ENCODE measurements at places on chromosomes 5 and 9.
A peak's percentile ranks its signal among the peaks of the same experiment; 100 is the strongest.

GRCh38 chr5:71938895-71939294 lies 168.4 kb upstream of the MAP1B start:
- DNase-seq, result no peak

DNA sequence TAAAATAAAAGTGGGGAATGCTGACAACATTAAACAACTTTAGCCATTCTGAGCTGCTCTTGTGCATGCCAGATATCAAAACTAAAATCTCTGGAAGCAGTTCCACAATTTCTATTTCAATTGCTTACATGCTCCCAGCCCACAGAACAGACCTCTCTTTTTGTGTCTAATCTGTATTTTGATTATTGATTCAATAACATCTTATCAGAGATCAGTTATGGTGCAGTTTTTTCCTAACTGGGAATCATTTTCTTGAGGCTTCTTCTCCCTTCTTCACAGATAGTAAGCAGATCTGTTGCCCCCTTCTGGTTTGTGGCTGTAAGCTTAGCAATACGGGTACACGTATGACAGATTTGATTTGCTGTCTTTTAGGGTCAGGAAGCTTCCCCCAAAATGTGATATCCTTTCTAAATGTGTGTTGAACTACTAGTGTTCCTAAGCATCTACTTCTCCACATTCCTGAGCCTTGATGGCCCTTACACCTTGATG lies 39.4 kb downstream of the MRPS27 start:
- peak; percentile 44 for DNase-seq

GRCh38 chr9:4246969-4247368 lies 52.9 kb downstream of the GLIS3 start:
- DNase-seq, result no peak

GRCh38 chr9:132002643-132003318 lies 76.9 kb downstream of the MED27 start:
- no peak for DNase-seq

- DNase-seq, result no peak
These were observed 66.4 kb downstream of the SETX start for GRCh38 chr9:132288361-132288760.

DNA sequence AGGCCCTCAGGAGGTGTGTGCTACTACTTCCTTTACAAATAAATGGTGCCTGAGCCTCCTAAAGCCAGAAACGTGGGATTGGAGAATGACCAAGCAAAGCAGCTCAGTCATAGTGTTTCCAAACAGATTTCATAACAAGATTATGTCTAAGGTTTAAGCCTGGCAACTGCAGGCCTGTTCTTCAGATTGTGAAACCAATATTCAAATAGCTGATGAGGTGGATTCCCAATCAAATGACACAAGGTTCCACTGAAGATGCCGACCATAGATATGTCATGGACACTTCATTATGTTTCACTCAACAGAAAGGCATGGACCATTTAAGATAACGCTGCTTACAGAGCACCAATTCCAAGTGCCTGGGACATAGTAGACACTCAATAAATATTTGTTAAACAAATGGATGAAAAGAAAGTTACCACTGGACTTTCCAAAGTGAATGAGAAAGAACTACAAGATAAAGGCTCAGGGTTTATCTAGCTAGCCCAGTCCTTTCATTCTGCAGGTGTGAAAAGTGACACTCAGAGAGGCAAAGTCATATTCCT lies 189.5 kb downstream of the ACTL7B start:
- no peak for DNase-seq

DNA sequence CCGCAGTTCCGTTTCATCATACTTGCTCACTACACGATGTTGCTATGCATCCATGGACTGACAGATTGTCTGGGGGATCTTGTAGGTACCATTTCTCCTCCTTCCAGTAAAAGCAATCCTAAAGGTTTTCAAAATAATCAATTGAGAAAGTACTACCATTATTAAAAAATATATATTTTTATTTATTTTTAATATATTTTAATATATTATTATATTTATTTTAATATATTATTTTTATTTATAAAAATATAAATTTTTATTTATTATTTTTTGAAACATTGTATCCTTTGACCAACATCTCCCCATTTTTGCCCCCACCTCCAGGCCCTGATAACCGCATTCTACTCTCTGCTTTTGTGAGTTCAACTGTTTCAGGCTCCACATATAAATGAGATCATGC lies 237.6 kb upstream of the IRX4 start:
- DNase-seq, result no peak

- DNase-seq, result no peak
These were observed 44.3 kb upstream of the BARHL1 start for GRCh38 chr9:132538071-132538470.

- no peak for DNase-seq
These were observed 302.5 kb downstream of the MLLT3 start for GRCh38 chr9:20319641-20320337.

Measured in NAMALWA (cell line).